ENCODE measurements at places on chromosomes 11 and 22.

DNA sequence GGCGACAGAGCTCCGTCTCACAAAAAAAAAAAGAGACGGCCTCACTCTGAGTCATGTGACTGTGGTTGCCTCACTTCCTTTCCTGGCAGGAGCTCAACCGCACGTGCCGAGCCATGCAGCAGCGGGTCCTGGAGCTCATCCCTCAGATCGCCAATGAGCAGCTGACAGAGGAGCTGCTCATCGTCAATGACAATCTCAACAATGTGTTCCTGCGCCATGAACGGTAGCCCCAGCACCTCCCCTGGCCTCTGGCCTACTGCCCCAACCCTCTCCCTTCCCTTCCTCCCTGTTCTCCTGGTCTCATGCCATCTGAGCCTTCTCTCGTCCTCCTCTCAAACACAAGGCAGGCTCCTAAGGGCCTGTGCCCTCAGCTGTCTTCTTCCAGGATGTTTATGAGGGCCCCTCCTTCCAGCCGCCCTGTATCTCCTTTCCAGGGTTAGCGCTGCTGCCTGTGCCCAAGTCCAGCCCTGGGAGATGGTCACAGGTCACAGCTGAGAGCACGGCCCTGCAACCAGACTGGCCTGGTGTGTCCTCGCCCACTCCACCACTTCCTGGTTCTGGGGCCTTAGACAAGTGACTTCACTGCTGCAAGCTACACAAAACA is 30.7 kb downstream of the TOM1 start:
- DNase-seq, result peak; percentile 76

- no peak for DNase-seq
These were observed 119.0 kb upstream of the TP53AIP1 start for GRCh38 chr11:129061492-129062230.

DNA sequence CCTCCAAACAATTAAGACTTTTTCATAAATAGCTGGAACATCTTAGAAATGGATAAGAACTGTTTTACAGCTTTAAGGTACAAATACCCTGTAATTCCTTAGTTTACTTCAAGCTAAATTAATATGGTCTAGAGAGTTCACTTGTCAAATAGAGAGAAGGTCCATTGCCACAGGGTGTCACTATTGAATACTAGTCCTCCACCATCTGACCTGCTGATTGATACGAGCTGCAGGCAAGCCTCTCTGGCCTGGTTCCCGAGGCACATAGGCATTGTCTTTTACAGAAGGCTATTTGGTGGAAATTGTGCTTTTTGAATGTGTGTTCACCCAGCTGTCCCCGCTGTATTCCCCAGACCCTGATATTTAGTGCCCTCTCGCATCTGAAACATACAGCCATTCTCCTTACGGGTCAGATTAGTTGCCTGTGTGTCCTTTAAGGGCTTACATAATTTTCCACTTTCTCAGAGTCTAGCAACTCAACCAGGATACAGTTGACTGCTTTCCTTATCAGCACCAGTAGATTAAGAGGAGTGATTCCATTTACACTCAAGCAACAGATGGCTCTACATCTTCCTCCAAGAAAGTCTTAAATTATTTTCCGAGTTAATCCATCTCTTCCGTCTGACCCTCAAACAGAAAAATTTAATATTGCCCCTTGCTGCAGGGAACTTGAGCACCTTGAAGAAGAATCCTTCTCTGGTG is 788.8 kb upstream of the FAT3 start:
- no peak for DNase-seq

GRCh38 chr11:64337538-64338249 is 2.3 kb upstream of the CCDC88B start:
- DNase-seq, result no peak

GRCh38 chr11:4890279-4890678 is 8.6 kb downstream of the OR51T1 start:
- no peak for DNase-seq

Data from activated CD8-positive, alpha-beta memory T cell treated with anti-CD3 and anti-CD28 coated beads, Interleukin-2, amount 50 U/mL, for 48 hours (primary cell).